ENCODE measurements at places on chromosomes 7 and 10. TPM values are rescaled to one million over a fixed set of nuclear protein-coding genes. Genes with fewer than 3 reads are reported as not detected.

DNA sequence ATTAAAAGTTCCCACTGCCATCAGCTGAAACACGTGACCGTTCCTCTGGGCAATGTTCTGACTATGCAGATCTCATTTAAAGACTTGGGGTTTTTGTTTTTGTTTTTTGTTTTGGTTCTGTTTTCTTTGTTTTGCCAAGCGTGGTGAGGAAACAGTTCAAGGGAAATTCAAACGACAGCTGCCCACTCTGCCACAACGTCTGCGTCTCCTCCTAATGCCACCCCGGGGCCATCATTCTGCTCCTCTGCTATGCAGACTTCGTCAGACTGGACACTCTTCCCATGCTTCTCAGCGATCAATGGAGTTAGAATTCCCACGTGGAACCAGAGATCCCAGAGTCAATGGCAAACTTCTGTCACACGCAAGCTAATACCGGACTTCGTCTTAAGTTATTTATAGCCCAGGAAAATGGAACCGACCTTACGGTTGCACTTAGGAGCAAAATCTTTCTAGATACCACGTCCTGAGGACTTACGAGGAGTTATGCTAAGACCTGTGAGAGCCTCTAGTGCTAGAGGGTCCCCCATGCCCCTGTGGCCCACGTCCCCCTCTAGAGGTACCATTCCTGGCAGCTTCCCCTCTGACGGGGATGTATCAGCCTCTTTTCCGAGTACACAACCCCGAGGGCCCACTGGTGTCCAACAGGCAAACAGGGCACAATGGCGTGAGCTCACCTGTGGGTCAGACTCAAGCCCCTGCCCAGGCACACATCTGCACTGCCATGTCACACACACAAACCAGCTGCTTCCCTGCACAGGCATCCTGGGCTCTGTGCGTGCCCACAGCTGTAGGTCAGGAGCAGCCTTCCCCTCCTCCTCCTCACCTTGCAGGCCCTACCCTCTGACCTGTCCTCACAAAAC is 24.4 kb downstream of the EBF3 start:
- H3K36me3 ChIP-seq = no peaks in the 10 kb centered on the region
- no peak for DNase-seq
- H3K27me3 ChIP-seq = no peaks in the 10 kb centered on the region

DNA sequence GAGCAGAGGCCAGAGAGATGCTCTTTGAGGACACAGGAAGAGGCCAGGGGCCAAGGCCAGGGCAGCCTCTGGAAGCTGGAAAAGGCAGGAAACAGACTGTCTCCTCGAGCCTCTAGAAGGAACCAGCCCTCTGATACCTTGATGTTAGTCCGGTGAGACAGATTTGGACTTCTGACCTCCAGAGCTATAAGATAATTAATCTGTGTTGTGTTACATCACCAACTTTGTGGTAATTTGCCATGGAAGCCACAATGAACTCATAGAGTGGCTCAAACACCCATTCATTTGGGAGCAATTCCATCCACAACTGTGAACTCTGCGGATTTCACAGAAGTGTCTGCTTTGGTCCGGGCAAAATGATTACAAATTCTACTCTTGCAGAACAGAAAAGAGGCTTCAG is 48.7 kb downstream of the OAT start:
- DNase-seq = no peak
- no peaks in the 10 kb centered on the region for H3K27me3 ChIP-seq
- H3K4me3 ChIP-seq = no peak overlapping the region
- H3K36me3 ChIP-seq = no peaks in the 10 kb centered on the region
- H3K4me1 ChIP-seq = peaks cover 15% of the 10 kb centered on the region
- H3K27ac ChIP-seq = no peak overlapping the region

DNA sequence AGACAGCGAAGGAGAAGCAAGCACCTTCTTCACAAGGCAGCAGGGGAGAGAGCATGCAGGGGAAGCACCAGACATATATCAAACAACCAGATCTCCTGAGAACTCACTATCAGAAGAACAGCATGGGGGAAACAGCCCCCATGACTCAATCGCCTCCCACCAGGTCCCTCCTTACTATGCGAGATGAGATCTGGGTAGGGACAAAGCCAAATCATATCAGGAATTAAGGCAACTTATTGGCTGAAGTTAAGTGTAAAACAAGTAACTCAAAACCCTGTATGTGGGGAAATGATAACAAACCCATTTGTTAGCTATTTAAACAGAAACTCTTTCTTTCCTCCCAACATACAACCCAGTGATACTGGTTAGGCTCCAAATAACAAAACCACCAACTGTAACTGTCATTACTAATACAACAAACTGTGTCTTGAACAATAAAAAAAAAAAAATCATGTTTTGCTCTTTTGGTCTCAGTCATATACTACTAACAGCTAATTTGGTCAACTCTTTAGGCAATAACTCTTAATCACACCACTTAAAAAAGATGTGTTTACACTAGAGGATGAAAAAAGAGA is 57.8 kb downstream of the MINDY3 start:
- no peak for DNase-seq
- H3K36me3 ChIP-seq = peaks cover 15% of the 10 kb centered on the region
- no peak overlapping the region for H3K4me3 ChIP-seq
- no peaks in the 10 kb centered on the region for H3K27me3 ChIP-seq

DNA sequence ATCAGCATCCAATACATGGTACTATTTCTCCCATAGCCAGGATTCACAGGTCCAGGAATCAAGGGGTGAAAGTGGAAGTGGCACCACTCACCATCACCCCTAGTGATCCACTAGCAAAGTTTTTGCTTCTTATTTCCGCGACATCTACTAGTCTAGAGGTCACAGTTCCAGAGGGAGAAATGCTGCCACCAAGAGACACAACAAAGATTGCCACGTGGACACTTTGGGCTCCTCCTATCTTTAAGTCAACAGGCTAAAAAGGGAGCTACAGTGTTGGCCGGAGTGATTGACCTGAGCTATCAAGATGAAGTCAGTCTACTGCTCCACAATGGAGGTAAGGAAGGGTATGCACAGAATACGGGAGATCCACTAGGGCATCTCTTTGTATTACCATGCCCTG is 178.2 kb downstream of the AKR1D1 start:
- H3K27ac ChIP-seq = no peak overlapping the region
- H3K36me3 ChIP-seq = no peaks in the 10 kb centered on the region
- DNase-seq = no peak
- H3K4me3 ChIP-seq = no peak overlapping the region
- H3K27me3 ChIP-seq = no peaks in the 10 kb centered on the region
- no peaks in the 10 kb centered on the region for H3K4me1 ChIP-seq

GRCh38 chr7:542713-543500 is 23.3 kb upstream of the PDGFA start:
- H3K4me1 ChIP-seq = peaks cover 6% of the 10 kb centered on the region
- DNase-seq = no peak

Gene MINDY4
- total RNA-seq = 1.5 TPM

- DNase-seq = no peak
- no peak overlapping the region for H3K4me3 ChIP-seq
- peaks cover 5% of the 10 kb centered on the region for H3K36me3 ChIP-seq
- no peaks in the 10 kb centered on the region for H3K27me3 ChIP-seq
These were observed 29.9 kb downstream of the ZNF783 start for GRCh38 chr7:149291781-149292461.

Gene MYOF
- total RNA-seq = 6.4 TPM

DNA sequence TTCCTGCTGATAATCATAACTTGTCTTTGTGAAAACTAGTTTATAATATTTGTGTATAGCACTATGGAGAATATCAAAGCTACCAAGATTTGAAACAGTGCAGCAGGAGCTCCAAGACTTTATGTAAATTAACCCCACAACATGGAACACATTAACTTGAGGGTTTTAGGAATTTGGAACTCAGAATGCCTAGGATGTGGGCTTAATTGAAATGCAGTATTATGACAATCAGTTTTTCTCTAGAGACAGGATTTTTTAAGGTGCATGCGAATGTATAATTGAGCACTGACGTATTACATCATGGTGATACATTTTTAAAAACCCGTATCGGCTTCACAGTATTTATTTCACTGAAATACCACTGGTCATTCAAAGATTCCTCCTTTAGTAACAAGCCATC is 313.1 kb upstream of the DGKB start:
- H3K27ac ChIP-seq = no peak overlapping the region
- no peaks in the 10 kb centered on the region for H3K27me3 ChIP-seq
- no peak for DNase-seq
- no peaks in the 10 kb centered on the region for H3K36me3 ChIP-seq

DNA sequence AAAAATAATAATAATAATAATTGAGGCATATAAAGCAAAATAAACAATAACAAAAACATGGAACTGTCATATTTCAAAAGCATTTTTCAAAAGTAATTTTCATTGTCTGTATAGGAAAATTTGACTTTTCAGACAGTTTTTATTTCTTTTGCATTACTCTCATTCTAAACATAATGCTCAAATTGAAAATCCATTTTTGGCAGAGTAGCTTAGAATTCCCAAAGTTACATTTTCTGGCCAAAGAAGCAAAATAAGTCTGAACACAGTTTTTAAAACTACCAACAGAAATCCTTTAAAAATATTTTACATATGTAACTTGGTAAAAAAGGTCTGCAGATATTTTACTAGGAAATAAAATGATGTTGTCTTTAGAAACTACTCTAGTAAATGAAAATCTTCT is 535.4 kb downstream of the ANKRD7 start:
- DNase-seq = no peak
- H3K4me3 ChIP-seq = no peak overlapping the region
- H3K36me3 ChIP-seq = no peaks in the 10 kb centered on the region
- no peaks in the 10 kb centered on the region for H3K4me1 ChIP-seq

GRCh38 chr10:7033031-7033430 is 377.8 kb downstream of the SFMBT2 start:
- H3K4me3 ChIP-seq = no peak overlapping the region
- H3K4me1 ChIP-seq = no peaks in the 10 kb centered on the region
- no peak overlapping the region for H3K27ac ChIP-seq
- no peaks in the 10 kb centered on the region for H3K36me3 ChIP-seq
- no peak for DNase-seq
- no peaks in the 10 kb centered on the region for H3K27me3 ChIP-seq

GRCh38 chr7:51060536-51060935 is 256.1 kb downstream of the COBL start:
- H3K36me3 ChIP-seq = no peaks in the 10 kb centered on the region
- DNase-seq = no peak
- H3K27me3 ChIP-seq = no peaks in the 10 kb centered on the region
- no peaks in the 10 kb centered on the region for H3K4me1 ChIP-seq
- no peak overlapping the region for H3K27ac ChIP-seq

- H3K27me3 ChIP-seq = no peaks in the 10 kb centered on the region
- no peak overlapping the region for H3K27ac ChIP-seq
- H3K4me3 ChIP-seq = no peak overlapping the region
- no peaks in the 10 kb centered on the region for H3K36me3 ChIP-seq
These were observed 924.5 kb upstream of the MBL2 start for GRCh38 chr10:53697038-53697437.

DNA sequence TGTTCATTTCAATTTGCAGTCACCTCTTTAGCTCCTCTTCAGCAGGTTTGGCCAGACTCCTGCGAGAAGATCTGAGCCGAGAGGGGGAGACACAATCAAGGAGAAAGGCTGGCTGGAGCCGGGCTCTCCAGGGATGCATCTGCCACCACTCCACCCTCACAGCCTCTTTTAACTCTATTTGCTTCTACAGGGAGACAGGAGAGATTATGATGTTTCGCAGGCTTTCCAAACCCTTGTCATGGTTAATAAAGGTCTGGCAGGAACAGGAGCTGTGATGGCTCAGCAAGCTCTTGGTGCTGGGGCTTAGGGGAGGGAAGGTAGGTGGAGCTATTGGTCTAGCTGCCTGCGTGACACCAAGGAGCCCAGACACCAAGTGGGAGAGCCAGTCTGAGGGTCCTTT is 448.1 kb upstream of the PODXL start:
- no peaks in the 10 kb centered on the region for H3K27me3 ChIP-seq
- H3K27ac ChIP-seq = no peak overlapping the region
- H3K4me3 ChIP-seq = no peak overlapping the region
- no peaks in the 10 kb centered on the region for H3K36me3 ChIP-seq

Gene TBC1D12
- total RNA-seq = 3.7 TPM

Gene C10orf67
- total RNA-seq = 0.05 TPM

GRCh38 chr10:69573056-69573806 is at the start of gene NEUROG3:
Gene NEUROG3 (minus strand): TSS chr10:69573422. CDS start chr10:69573043, 379 bp downstream.
- no peak within 1 kb of the TSS for H3K27ac ChIP-seq
- DNase-seq = no peak
- peaks cover 2% of the 10 kb centered on the region for H3K4me1 ChIP-seq

- no peaks in the 10 kb centered on the region for H3K36me3 ChIP-seq
- DNase-seq = no peak
- no peak overlapping the region for H3K27ac ChIP-seq
- no peak overlapping the region for H3K4me3 ChIP-seq
- H3K4me1 ChIP-seq = no peaks in the 10 kb centered on the region
These were observed 75.4 kb downstream of the MDH2 start for GRCh38 chr7:76123316-76123715.

DNA sequence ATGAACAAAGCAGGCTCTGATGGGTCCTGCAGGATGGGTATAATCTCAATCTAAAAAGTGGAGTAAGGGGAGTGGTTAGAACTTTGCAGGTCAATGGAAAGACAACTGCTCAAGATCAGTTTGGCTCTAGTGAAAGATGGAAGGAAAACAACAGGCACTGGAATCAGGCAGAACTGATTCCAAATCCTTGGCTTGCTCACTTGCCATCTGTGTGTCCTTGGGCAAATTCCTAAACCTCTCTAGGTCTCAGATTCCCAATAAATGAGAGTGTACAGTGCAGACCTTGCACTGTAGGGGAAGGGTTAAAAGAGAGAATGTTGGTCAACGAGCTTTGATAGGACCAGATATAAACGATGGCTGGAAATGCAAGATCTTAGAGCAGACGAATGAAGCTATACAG is 186.1 kb upstream of the AOAH start:
- no peaks in the 10 kb centered on the region for H3K27me3 ChIP-seq
- H3K36me3 ChIP-seq = no peaks in the 10 kb centered on the region
- H3K27ac ChIP-seq = no peak overlapping the region
- no peak overlapping the region for H3K4me3 ChIP-seq
- H3K4me1 ChIP-seq = no peaks in the 10 kb centered on the region

DNA sequence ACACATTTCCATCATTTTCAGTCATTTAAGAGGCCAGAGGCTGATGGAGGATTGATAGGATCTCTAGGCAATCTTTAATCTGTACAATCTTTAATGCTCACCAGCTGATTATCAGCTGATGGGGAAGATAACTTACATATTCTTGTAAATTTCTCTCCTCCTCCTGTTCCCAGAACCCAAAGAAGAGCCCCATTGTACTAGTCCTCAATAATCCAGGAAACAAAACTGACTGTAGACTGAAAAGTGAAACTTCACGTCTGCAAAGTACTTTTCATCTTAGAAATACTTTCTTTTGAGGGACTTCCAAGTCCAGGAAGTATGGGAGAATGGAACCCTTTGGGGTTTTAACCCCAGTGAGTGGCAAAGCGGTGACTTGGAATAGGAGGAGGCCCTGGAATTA is 283.3 kb downstream of the FRMD4A start:
- H3K27me3 ChIP-seq = no peaks in the 10 kb centered on the region
- no peak overlapping the region for H3K4me3 ChIP-seq
- H3K27ac ChIP-seq = no peak overlapping the region
- H3K4me1 ChIP-seq = no peaks in the 10 kb centered on the region

- no peaks in the 10 kb centered on the region for H3K27me3 ChIP-seq
- no peak overlapping the region for H3K27ac ChIP-seq
- no peaks in the 10 kb centered on the region for H3K36me3 ChIP-seq
- DNase-seq = no peak
These were observed 313.4 kb downstream of the GPR37 start for GRCh38 chr7:124452186-124452585.

- H3K4me3 ChIP-seq = no peak overlapping the region
- no peaks in the 10 kb centered on the region for H3K36me3 ChIP-seq
- no peak for DNase-seq
- no peaks in the 10 kb centered on the region for H3K27me3 ChIP-seq
- H3K4me1 ChIP-seq = no peaks in the 10 kb centered on the region
These were observed 515.7 kb upstream of the GALNT17 start for GRCh38 chr7:70616211-70616610.

All from thymus (tissue), 14 donors.